ENCODE measurements at places on chromosomes 6 and 20.

DNA sequence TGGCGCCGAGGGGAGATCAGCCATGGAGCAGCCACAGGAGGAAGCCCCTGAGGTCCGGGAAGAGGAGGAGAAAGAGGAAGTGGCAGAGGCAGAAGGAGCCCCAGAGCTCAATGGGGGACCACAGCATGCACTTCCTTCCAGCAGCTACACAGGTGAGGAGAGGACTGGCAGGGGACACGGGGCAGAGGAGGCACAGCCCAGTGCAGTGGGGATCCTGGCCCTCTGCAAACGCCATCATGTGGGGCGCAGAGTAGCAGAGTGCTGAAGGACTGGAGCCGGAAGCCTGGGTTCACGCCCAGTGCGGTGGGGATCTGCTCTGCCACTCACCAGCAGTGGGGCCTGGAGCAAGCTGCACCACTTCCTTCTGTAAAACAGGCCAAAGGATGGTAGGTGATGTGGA is 41.1 kb upstream of the FANCE start:
- no peak for DNase-seq

GRCh38 chr6:6592826-6593475 is 4.4 kb downstream of the LY86 start:
- no peak for DNase-seq

GRCh38 chr6:124158024-124158423 is 354.4 kb downstream of the NKAIN2 start:
- no peak for DNase-seq

GRCh38 chr6:149060300-149060984 is 257.1 kb upstream of the TAB2 start:
- DNase-seq: no peak

Data from EH (cell line).